ENCODE measurements at places on chromosomes 11 and 22.

- no peak for DNase-seq
Measured at GRCh38 chr11:75389276-75389605, 10.1 kb upstream of the RPS3 start.

- DNase-seq: peak; percentile 75
Measured at GRCh38 chr11:94741022-94741679, 27.0 kb upstream of the AMOTL1 start.

DNA sequence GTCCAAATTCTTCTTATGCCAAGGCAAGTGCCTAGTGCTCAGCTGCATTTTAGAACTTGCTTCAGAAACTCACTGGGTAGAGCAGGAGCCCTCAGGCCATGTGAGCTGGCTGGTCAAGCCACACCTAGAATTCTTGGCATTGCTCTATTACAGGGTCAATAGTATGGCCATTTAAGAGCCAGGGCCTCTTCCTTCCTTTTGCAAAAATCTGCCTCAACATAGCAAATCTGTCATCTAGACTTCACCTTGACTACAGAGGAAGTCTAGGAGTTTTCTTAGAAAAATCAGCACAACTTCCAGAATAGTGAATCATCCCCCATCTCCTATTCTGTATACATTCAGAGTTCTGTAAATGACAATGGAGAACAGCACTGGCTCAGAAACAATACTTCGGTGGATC, 112.0 kb upstream of the TTC12 start:
- DNase-seq: no peak

DNA sequence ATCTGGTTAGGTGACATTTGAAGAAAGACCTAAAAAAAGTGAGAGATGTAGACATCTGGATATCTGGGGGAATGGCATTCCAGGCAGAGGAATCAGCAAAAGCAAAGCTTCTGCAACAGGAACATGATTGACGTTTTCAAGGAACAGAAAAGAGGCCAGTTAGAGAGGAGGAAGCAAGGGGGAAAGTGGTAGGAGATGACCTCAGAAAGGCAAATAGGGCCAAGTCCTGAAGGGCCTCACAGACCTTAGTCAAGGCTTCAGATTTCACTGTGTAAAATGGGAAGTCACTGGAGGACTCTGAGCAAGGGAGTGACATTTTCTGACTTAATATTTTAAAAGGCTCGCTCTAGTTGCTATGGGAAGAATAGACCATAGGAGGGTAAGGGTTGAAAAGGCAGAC, 9.7 kb downstream of the DEUP1 start:
- DNase-seq: no peak

- no peak for DNase-seq
Measured at GRCh38 chr11:99567334-99567956, 546.7 kb downstream of the CNTN5 start.

- peak; percentile 39 for DNase-seq
Measured at GRCh38 chr11:16788141-16789062, 50.0 kb downstream of the C11orf58 start.

GRCh38 chr11:118051611-118052461, 25.0 kb upstream of the TMPRSS4 start:
- DNase-seq: no peak

- no peak for DNase-seq
Measured at GRCh38 chr11:8646873-8647272, 35.6 kb downstream of the TRIM66 start.

- no peak for DNase-seq
Measured at GRCh38 chr11:47560426-47560825, 5.0 kb upstream of the PTPMT1 start.

- no peak for DNase-seq
Measured at GRCh38 chr22:49160261-49161001, 667.2 kb downstream of the BRD1 start.

DNA sequence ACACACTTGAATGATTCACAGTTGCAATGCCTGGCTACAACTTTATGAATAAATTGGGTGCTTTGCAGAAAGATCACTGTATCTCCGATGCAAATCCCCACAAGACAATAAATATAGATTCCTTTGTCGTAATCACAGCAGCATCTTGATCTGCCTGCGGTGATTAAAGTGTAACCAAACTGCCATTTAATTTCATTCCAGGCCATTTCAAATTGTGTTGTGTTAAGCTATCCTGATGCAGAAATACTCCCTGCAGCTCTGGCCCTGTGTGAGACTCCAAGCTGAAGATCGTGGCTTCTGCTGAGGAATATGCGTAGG, 40.8 kb upstream of the B3GAT1 start:
- DNase-seq: no peak

DNA sequence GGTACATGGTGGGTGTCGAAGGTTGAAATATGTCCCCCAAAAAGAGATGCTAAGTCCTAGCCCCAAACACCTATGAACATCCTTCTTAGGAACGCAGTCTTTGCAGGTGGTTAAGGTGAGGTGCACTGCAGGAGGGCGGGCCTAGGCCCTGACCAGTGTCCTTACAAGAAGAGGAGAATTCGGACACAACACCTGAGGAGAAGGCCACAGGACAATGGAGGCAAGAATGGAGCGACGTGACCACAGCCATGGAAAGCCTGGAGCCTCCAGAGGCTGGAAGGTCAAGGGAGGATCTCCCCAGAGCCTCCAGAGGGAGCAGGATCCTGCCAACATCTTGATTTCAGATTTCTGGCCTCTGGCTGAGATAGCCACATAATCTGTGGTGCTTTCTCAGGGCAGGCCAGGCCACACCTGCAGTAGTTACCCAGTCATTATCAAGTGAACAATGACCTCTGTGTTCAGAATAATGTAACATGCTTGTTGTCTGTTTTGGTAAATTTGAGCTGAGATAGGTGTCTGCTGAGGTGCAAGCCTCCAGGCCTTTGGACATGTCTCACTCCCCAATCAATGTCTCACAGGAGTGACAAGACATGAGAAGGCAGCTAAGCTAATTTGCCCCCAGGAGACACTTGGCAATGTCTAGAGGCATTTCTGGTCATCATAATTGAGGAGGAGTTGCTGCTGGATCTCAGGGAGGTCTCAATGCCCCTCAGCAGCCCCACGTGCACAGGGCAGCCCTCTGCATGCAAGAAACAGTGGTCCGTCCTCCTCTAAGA, 498.9 kb downstream of the BRD1 start:
- no peak for DNase-seq

DNA sequence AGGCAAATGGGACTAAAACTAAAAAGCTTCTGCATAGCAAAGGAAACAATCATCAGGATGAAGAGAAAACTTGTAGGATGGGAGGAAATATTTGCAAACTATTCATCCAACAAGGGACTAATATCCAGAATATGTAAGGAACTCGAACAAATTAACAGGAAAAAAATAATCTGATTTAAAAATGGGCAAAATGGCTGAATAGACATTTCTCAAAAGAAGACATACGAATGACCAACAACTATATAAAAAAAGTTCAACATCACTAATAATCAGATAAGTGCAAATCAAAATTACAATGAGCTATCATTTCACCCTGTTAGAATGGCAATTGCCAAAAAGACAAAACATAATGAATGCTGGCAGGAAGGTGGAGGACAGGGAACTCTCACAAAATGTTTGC, 12.0 kb downstream of the OR52E1 start:
- no peak for DNase-seq

- no peak for DNase-seq
Measured at GRCh38 chr11:59671471-59671870, 2.6 kb upstream of the PATL1 start.

DNA sequence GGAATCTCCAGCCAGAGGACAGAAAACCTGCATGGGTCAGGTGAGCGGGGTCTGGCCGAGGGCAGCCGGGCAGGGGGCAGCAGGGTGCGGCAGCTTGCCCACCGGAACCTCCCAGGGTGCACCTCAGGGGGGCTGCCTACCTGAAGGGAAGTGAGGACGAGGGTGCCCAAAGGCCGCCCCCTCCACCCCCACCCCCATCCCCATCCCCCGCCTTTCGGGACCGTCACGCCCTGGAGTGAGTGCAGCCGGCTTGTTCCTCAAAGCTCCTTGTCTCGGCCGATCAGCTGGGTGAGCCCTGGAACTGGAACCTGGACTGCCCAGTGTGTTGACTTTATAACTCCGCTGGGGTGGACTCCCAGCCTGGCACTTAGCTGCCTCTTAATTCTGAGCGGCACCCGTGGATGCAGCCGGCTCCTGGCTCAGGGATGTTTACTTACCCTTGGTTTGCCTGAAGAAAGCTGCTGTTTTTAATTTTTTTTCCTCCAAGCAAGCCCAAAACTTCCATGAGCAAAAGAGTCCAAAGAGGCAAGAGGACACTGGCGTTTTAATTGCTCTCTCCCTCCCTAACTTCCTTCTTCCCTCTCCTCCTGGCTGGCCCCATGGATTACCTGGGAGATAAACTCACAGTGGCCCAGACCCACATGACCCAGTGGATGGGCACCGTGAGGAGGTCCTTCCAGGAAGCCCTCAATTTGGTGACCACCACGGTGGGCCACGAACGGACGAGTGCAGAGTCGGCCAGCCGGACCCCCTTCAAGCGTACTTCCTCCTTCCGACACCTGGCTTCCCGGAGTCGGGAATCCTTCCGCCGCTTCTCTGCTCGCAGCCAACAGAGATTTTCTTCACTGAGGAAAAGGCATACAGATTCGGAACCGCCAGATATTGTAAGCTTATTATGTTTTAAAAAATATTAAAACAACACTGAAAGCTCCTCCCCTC, 87.8 kb upstream of the CRYBB3 start:
- DNase-seq: peak; percentile 43

DNA sequence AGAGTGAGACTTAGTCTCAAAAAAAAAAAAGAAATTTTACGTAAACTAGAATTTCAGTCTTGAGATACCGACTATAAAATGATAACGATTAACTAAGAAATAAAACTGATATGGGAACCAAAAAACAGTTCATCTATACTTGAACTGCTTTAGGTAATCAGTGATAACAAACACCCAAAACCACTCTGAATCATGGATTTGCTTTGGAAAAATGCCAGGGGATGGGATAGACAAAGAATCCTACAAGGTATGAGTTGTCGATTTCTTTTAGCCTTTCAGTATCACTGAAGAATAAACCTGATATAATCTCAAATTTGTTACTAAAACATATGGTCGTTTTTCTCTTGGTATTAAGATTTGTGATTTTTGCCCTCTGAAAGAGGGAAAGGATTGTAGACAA, 13.7 kb downstream of the CSTF3 start:
- no peak for DNase-seq

DNA sequence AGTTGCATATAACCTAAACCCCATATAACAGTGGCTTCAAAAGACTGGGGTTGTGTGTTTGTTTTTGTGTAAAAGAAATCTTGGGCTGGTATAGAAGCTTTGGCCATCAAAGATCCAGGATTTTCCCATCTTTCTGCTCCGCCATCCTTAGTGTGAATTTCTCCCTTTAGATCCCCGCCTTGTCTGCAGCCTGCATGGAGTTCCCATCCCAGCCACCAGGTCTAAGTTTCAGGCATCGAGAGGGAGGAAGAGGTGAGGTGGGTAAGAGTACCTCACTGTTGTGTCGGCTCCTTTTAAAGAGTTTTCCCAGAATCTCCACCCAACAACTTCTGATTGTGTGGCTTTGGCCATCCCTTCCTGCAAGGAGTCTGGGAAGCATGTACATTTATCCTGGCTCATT, 195.5 kb upstream of the SORL1-AS1 start:
- DNase-seq: no peak

GRCh38 chr11:28984231-28984630, 876.0 kb downstream of the METTL15 start:
- peak; percentile 4 for DNase-seq

DNA sequence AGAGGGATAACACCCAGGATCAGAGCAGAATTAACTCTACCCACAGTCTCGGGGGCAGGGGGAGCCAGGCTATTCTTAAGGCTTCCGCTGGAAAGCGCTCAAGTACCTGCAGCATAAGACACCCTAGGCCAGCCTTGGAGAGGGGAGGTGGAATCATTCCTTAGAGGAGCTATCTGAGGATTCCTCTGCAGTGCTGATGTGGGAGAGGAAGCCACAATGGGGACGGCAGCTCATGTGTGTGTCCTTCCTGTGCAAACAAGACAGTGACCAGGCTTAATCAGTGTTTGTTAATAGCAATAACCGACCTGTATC, 382.2 kb upstream of the CADM1 start:
- no peak for DNase-seq

DNA sequence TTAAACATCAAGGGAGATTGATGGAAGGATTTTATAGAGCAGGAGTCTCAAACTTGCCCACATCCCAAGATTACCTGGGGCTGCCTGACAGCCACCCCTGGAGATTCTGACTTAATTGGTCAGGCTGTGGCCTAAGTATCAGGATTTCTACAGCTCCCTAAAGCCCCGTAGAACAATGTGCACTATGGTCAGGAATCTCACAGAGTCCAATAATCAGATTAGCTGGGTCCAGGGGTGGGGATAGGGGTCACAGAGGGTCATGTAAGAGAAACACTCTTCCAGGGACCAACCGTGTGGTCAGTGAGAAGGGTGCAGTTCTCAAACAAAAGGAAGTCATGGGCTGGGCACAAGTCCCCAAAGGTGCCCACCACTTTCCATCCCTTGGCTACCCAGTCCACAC, 20.5 kb upstream of the FBLN1 start:
- DNase-seq: no peak

GRCh38 chr11:64451856-64452255, 92.9 kb downstream of the RPS6KA4 start:
- no peak for DNase-seq

DNA sequence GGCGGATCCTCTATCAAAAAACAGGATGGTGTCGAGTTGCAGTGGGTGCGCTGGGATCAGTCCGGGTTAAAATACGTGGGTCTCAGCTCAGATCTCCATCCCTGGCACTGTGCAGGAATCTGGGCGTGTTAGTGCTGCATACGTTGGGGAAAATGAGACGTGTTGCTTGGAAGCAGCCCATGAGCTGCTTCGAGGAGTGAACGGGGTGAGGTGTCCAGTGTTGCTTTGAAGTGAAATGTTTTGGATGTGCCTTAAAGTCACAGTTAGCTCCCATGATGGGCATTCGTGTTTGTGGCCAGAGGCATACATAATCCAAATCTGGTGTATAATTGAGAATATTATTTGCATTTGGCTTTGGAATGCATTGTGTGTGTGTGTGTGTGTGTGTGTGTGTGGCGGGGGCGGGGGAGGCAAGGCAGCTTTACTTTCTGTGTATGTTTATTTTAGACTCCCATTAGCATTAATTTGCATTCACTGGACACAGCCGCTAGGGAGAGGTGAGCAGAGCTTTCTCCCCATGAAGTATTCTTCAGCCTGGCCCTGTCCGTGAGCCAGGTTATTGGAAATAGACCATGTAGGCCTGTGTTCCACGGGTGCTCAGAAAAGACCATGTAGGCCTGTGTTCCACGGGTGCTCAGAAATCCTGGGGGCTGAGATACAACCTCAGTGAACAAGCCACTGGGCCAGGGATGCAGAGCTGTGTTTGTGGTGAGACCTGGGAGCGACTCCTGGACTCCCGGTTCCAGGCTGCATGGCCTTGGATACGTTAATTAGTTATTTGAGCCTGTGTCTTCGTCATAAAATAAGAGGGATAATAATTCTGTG, 134.6 kb downstream of the ST3GAL4 start:
- DNase-seq: no peak

DNA sequence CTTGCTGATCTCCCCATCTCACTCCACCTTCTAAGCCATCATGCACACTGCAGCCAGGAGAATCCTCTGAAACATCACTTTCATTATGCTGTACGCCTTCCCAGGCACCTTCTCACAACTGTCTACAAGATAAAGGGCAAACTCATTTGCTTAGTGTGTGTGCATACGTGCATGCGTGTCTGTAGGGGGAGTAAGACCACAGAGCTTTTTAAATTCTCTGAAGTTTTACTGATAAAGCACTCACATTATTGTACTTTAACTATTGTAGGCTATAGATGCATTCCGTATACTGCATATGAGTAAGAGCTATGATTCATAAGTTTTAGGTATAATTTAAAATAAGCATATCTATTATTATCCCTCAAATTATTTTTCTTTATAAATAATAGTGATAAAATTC, 15.3 kb upstream of the ANKK1 start:
- DNase-seq: peak; percentile 64

- DNase-seq: peak; percentile 37
Measured at GRCh38 chr11:130051082-130051481, 18.6 kb upstream of the APLP2 start.

Measured in umbilical cord (tissue), 2 donors.